A673 (cell line): ENCODE measurements at places on chromosomes 11 and 22. TPM values are rescaled to one million over a fixed set of nuclear protein-coding genes. Genes with fewer than 3 reads are reported as not detected.

DNA sequence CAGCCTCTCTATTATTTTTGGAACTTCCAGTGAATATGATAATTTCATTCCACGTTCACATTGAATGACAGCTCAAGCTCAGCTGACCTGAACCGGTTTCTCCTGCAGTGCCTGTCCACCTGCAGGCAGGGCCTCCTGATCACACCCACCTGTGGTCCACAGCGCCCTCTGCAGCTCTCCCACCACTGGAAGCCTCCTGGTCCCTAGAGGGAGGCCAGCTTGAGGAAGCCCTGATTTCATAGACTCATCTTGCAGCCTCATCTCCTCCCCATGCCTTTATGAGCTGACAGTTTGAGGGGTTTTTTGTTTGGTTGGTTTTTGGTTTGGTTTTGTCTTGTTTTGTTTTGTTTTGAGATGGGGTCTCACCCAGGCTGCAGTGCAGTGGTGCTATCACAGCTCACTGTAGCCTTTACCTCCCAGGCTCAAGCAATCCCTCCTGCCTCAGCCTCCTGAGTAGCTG, 29.9 kb upstream of the MALAT1 start:
- H3K27me3 ChIP-seq = no peaks in the 10 kb centered on the region
- H3K4me3 ChIP-seq = no peak overlapping the region
- H3K27ac ChIP-seq = no peak overlapping the region

DNA sequence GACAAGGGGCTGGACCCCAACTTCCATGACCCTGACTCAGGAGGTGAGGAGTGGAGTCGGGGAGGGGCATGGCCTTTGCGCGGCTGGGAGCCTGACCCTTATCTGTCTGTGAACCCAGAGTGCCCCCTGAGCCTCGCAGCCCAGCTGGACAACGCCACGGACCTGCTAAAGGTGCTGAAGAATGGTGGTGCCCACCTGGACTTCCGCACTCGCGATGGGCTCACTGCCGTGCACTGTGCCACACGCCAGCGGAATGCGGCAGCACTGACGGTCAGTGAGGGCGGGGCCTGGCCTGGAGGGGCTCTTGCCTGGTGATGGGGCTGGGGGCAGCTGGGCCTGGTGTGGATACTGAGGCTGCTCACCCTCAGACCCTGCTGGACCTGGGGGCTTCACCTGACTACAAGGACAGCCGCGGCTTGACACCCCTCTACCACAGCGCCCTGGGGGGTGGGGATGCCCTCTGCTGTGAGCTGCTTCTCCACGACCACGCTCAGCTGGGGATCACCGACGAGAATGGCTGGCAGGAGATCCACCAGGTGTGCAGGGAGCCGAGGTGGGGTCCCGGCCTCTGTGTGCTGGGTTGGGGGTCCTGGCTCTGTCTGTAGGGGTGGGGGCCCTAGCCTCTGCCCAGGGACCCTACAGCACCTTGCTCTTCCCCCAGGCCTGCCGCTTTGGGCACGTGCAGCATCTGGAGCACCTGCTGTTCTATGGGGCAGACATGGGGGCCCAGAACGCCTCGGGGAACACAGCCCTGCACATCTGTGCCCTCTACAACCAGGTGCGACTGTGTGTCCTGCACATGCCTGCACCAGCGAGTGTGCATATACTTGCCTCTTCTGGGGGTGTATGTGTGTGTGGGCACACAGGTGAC, 6.3 kb downstream of the SHANK3 start:
- no peaks in the 10 kb centered on the region for H3K36me3 ChIP-seq
- no peak overlapping the region for H3K4me3 ChIP-seq
- H3K4me1 ChIP-seq = no peaks in the 10 kb centered on the region

GRCh38 chr22:20549232-20549841, 41.9 kb downstream of the MED15 start:
- H3K36me3 ChIP-seq = peaks cover 31% of the 10 kb centered on the region
- H3K4me3 ChIP-seq = no peak overlapping the region

DNA sequence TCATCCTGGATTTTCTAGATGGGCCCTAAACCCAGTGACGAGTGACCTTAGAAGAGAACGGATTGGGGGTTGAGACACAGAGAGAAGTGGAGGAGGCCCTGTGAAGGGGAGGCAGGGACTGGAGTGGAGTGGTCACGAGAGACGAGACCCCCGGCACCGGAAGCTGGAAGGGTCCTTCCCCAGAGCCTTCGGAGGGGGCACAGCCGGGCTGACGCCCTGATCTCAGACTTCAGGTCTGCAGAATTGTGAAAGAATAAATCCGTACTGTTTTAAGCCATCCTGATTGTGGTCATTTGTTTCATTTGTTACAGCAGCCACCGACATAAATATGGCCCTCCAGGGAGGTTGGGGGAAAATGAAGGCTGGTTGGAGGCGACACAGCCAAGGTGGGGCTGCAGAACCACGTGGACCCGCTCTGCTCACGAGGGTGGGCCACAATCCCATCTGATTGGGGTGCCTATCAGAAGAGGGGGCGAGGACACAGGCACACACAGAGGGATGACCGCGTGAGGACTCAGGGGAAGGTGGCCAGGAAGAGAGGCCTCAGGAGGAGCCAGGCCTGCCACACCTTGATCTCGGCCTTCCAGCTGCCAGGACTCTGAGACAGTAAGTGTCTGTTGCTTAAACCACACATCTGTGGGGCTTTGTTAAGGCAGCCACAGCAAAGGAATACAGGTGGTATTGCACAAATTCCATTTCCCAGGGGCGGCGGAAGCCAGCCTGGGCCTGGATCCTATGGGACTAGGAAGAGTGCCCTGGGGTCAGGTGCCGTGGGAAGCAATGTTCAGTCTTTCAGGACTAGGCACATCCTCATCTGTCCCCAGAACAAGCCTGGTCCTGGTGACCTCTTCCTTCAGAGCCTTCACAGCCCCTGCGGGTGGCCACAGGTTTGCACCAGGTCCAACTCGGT, 73.3 kb upstream of the SHANK2 start:
- H3K27ac ChIP-seq = no peak overlapping the region
- H3K4me3 ChIP-seq = no peak overlapping the region
- no peak for DNase-seq
- H3K36me3 ChIP-seq = no peaks in the 10 kb centered on the region
- no peaks in the 10 kb centered on the region for H3K27me3 ChIP-seq

GRCh38 chr22:25077964-25078363, 121.7 kb upstream of the CRYBB3 start:
- H3K36me3 ChIP-seq = no peaks in the 10 kb centered on the region
- no peaks in the 10 kb centered on the region for H3K27me3 ChIP-seq
- H3K4me1 ChIP-seq = no peaks in the 10 kb centered on the region
- DNase-seq = no peak

DNA sequence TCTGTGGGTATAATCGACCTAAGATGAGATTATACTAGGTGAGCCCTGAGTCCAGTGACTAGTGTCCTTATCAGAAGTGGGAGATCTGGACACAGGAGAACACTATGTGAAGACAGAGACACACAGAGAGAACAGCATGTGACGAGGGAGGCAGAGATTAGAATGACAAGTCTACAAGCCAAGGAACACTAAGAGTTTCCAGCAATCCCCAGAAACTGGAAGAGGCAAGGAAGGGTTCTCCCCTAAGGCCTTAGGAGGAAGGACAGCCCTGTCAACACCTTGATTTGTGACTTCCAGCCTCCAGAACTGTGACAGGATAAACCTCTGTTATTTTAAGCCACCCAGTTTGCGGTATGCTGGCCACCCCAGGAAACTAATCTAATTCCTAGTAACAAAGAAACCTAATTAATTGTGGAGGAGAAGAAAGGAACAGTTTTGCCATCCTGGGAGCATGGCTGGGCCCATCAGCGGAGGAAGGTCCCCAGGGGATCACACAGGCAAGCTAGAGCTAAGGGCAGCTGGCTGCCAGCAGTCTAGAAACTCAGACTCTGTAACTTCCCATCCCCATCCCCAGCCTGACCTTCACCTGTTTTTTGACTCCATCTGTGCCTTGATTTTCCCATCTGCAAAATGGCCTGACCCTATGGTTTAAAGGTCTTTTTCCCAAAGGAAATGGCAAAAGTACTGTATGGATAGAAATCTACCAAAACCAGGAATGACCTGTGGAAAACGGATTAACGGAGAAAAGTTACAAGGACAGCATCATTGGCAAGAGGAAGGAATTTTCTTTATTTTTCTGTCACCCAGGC, 10.3 kb upstream of the THOC5 start:
- no peaks in the 10 kb centered on the region for H3K4me1 ChIP-seq
- no peaks in the 10 kb centered on the region for H3K27me3 ChIP-seq
- peak; percentile 29 for DNase-seq
- no peak overlapping the region for H3K27ac ChIP-seq

DNA sequence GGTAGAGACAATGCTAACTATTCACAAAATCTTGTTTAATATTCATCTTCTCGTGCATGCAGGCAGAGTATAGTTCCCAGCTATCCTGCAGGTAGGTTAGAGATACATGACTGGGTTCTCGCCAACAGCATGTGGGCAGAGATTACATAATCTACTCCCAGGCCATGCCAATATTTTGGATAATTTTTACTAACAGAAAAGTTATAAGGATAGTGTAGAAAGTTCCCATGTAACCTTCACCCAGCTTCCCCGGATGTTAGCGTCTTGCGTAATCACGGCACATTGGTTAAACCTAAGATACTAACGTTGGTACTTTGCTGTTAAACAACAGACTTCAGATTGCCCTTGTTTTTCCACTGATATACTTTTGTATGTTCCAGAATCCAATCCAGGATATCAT, 215.5 kb upstream of the LARGE1 start:
- no peaks in the 10 kb centered on the region for H3K27me3 ChIP-seq
- DNase-seq = no peak
- H3K4me1 ChIP-seq = no peaks in the 10 kb centered on the region
- H3K27ac ChIP-seq = no peak overlapping the region
- no peaks in the 10 kb centered on the region for H3K36me3 ChIP-seq

- H3K27ac ChIP-seq = peak overlapping the region; percentile 65
- peaks cover 23% of the 10 kb centered on the region for H3K4me1 ChIP-seq
- no peaks in the 10 kb centered on the region for H3K27me3 ChIP-seq
- H3K36me3 ChIP-seq = peaks cover 63% of the 10 kb centered on the region
- no peak for DNase-seq
Observed at GRCh38 chr22:41836551-41836950, 3.6 kb downstream of the SREBF2 start.

GRCh38 chr22:24068377-24068680, 57.2 kb downstream of the CABIN1 start:
- H3K27ac ChIP-seq = no peak overlapping the region
- H3K4me3 ChIP-seq = no peak overlapping the region
- no peaks in the 10 kb centered on the region for H3K4me1 ChIP-seq
- H3K27me3 ChIP-seq = no peaks in the 10 kb centered on the region
- H3K36me3 ChIP-seq = peaks cover 36% of the 10 kb centered on the region

DNA sequence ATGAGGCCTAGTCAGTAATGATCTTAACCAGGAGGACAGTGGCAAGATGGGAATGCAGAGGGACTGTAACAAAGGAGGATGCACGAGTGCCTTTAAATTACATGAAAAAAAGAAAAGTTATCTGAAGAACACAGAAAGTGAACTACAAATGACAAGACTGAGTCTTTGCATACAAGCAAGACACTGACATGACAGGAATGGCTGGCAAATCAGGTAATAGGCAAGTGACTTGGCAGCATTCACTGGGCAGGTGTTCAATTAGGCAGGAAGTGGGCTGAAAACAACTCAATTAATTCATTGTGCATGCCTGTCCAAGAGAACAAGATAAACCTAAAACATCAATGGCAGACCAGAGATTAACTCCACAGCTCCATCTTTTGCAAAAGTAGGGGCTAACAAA, 24.0 kb downstream of the SMCO4 start:
- no peak for DNase-seq
- H3K27me3 ChIP-seq = no peaks in the 10 kb centered on the region
- H3K36me3 ChIP-seq = no peaks in the 10 kb centered on the region
- no peak overlapping the region for H3K27ac ChIP-seq
- peaks cover 5% of the 10 kb centered on the region for H3K4me1 ChIP-seq

- DNase-seq = no peak
- peaks cover 10% of the 10 kb centered on the region for H3K36me3 ChIP-seq
- no peak overlapping the region for H3K27ac ChIP-seq
- no peak overlapping the region for H3K4me3 ChIP-seq
- H3K4me1 ChIP-seq = no peaks in the 10 kb centered on the region
Observed at GRCh38 chr11:9783986-9784385, 120.1 kb downstream of the SWAP70 start.

DNA sequence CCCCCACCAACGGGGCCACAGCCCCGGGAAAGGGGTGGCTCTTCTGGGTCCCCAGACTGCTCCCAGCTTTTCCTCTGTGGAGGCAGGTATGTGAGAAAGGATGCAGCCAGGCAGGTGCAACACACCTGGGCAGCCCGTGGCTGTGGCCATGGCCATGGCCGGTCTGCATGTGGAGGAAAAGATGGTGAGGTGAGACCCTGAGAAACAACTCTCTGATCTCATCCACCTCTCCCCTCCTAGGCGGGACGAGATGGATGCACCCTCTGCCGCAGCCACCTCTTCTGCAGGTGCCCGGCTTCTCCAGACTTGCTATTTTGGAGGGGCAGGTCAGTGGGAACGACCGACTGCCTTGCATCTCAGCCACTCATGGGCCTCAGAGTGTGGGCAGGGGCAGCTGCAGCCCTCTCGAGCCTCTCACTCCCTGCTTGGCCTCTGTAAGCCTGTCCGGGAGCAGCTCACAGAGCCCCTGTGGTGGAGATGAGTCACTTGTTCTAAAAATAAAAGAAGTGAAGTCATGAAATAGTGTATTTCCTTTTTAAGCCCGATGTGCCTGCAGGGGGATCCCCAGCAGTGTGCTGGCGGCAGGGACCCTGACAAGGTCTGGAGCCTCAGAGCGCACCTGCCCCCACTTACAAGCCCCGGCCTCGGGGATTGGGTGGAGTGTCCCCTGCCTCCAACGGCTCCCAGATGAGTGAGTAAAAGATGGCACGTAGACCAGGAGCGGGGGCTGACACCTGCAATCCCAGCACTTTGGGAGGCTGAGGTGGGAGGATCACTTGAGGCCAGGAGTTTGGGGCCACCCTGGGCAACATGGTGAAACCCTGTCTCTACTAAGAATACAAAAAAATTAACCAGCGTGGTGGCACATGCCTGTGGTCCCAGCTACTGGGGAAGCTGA, 10.7 kb downstream of the SMIM38 start:
- peak; percentile 93 for DNase-seq
- no peak overlapping the region for H3K4me3 ChIP-seq
- peaks cover 12% of the 10 kb centered on the region for H3K4me1 ChIP-seq

- no peak overlapping the region for H3K4me3 ChIP-seq
- peak; percentile 50 for DNase-seq
Observed at GRCh38 chr22:37498289-37498909, 12.2 kb upstream of the MFNG start.

GRCh38 chr11:82792319-82792718, 58.7 kb upstream of the FAM181B start:
- H3K27me3 ChIP-seq = no peaks in the 10 kb centered on the region
- no peak overlapping the region for H3K27ac ChIP-seq
- no peak for DNase-seq
- H3K4me1 ChIP-seq = peaks cover 5% of the 10 kb centered on the region

- DNase-seq = no peak
- H3K4me3 ChIP-seq = no peak overlapping the region
- no peaks in the 10 kb centered on the region for H3K36me3 ChIP-seq
- H3K4me1 ChIP-seq = no peaks in the 10 kb centered on the region
- no peak overlapping the region for H3K27ac ChIP-seq
- no peaks in the 10 kb centered on the region for H3K27me3 ChIP-seq
Observed at GRCh38 chr22:19932367-19933206, 9.0 kb upstream of the COMT start.

Gene TEX12
- 0.26 and 0.41 TPM in 2 replicates for total RNA-seq

Gene CCND1
- 2,517 and 2,519 TPM in 2 replicates for total RNA-seq

Gene FAM180B
- total RNA-seq = 0.28 and 0.62 TPM in 2 replicates

Gene OR6X1
- not detected in 2 replicates for total RNA-seq

Gene OR52E8
- total RNA-seq = not detected in 2 replicates

Gene SUN2
- 104 and 110 TPM in 2 replicates for total RNA-seq
